SK-N-SH treated with all-trans-retinoic acid at 6 μM for 48 hours (cell line): ENCODE measurements at places on chromosomes 1 and 21.

DNA sequence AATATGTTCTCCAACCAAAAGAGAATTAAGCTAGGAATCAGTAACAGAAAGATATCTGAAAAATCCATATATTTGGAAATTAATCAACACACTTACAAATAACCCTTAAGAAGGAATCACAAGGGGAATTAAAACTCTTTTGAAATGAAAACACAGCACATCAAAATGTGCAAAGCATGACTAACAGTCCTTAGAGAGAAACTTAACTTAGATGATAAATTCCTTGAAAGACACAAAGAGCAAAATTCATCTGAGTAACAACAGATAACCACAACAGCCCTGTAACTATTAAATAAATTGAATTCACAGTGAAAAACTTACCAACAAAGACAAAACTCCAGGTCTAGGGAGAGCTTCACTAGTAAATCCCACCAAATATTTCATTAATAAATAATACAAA lies 283.8 kb downstream of the SDCCAG8 start:
- no peak for ATAC-seq

GRCh38 chr1:97306504-97306903 lies 584.9 kb downstream of the PTBP2 start:
- ATAC-seq, result no peak

GRCh38 chr21:31559368-31560119 lies 99.9 kb upstream of the SOD1 start:
- peak; percentile 95 for ATAC-seq

GRCh38 chr1:20846461-20847374 lies 59.6 kb upstream of the HP1BP3 start:
- no peak for ATAC-seq

GRCh38 chr1:244226435-244226834 lies 175.4 kb downstream of the ZBTB18 start:
- ATAC-seq, result peak; percentile 28; the same call in 2 of the 3 replicates

DNA sequence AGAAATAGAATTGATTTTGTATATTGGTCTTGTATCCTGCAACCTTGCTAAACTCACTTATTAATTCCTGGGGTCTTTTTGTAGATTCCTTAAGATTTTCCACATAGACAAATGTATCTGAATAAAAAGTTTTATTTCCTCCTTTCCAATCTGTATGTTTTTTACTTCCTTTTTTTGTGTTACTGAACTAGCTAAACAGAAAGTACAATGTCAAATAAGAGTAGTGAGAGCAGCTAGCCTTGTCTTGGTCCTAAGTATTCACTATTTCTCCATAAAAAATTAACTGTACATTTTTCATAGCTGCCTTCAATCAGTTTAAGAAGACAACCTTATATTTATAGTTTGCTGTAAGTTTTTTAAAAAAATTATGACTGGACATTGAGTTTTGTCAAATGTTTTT lies 74.9 kb downstream of the FASLG start:
- ATAC-seq, result no peak

DNA sequence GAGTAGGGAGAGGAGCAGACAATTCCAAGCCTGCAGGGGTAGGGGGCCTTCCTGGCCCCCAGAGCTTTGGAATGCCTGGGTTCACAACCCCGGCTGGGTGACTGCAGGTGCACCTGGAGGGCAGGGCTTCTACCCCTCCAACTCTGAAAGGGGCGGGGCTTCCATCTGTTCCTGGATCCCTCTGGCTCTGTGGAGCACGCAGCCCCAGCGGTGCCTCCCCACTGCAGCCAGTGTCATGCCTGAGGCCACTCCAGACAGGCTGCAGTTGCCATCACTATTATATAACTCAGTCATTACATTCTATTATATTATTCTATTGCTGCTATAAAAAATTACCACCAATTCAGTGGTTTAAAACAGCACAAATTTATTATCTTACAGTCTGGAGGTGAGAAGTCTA lies 12.5 kb upstream of the FNBP1L start:
- no peak for ATAC-seq

- no peak for ATAC-seq
These were observed 25.8 kb upstream of the PPT1 start for GRCh38 chr1:40122855-40123254.

DNA sequence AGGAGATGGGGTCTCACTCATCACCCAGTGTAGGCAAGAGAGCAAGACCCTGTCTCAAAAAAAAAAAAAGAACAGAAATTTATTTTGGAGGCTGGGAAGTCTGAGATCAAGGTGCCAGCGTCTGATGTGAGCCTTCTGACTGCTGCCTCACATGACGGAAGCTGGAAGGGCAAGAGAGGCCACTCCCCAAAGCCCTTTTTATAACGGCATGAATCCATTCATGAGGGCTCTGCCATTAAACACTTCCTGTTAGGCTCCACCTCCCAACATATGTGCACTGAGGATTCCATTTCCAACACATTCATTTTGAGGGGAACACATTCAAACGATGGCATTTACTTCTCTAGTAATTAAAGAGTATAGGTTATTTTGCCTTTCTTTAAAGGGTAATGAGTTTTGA lies 50.9 kb upstream of the C1orf198 start:
- no peak for ATAC-seq

DNA sequence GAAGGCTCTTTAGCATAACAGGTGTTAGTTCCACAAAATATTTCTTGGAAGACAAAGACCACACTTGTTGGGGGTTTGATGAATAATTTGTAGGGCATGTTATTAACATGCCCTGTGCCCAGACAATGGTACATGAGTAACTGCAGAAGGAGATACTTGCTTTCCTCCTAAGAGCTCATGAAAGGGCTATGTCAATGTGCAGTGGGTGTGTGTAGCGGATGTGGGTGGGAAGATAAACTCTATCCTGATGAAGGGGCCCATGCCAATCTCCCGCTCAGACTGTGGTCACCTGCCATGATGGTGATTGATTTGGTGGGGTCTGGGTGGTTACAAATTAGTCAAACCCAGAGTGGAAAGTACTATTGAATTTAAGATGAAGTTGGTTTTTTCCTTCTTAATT lies 69.8 kb upstream of the DNAH14 start:
- no peak for ATAC-seq

- ATAC-seq, result no peak
These were observed 7.1 kb upstream of the NES start for GRCh38 chr1:156684227-156684782.

DNA sequence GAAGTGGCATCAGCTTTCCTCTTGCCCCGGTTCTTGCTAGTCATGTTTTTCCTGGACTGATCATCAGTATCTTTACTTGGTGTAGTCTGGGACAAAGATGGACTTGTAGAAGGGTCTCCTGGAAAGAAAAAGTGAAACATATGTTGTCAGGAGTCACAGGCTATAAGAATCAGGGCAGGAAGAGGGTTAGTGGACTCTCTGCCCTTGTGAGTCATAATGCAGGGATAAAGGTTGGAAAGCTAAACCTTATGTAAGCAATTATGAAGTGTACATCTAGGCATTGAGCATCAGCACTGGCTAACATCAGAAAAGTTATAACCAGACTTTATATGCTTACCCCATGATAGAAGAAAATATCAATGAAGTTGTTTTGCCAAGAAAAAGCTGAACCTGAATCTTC lies 51.2 kb downstream of the XKR8 start:
- ATAC-seq, result peak; percentile 47; the same call in 2 of the 3 replicates

- no peak for ATAC-seq
These were observed 331.9 kb downstream of the OMA1 start for GRCh38 chr1:58214674-58215073.

GRCh38 chr1:226577401-226578180 lies 29.0 kb downstream of the STUM start:
- no peak for ATAC-seq

GRCh38 chr1:65964123-65964522 lies 171.4 kb downstream of the PDE4B start:
- ATAC-seq, result no peak

DNA sequence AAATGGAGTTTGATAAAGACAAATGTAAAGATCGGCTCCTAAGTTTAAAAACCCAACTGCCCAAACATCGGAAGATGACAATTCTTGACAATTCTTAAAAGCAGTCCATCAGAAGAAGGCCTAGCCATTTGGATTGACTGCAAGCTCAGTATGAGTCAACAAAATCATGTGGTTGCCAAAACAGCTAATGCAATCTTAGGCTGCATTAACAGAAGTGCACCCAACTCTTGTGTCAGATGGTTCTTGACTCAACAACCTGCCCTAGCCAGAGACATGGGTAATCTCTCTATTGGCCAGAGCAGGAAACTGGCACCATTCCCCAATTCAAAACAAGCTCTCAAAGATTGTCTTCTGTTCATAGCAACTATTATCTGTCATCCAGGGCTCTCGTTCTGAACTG lies 9.9 kb upstream of the NCF2 start:
- ATAC-seq, result peak; percentile 29

DNA sequence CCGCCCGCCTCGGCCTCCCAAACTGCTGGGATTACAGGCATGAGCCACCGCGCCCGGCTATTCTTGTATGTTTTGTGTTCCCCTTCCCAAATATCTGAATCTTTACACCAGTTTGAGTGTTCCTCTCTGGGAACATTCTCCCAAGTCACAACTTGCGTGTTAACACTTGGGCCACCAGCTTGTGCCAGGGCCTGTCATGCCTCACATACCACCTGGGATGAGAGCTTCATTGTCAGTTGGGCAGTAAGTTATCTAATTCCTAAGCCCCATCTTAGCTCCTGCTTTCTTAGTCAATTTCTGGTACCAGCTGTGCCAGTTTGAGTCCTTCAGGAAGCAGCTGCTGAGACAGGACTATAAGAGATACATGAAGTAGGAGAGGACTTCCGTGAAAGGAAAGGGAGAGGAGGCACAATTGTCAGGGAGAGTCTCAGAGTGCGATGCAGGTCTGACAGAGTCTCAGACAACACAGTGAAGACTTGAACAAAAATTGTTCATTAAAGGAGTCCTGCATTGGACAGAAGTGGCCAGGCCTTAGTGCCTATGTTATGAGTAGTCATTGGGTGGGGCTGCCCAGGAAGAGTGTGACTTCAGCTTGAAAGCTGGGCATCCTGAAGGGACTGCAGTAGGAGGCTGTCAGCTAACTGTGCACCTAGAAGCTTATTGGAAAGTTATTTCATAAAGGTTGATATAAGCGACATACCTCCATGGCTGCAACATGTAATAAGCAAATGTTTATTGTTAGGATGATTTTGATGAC lies 17.3 kb downstream of the ZFYVE9 start:
- ATAC-seq, result peak; percentile 51; the same call in 2 of the 3 replicates

DNA sequence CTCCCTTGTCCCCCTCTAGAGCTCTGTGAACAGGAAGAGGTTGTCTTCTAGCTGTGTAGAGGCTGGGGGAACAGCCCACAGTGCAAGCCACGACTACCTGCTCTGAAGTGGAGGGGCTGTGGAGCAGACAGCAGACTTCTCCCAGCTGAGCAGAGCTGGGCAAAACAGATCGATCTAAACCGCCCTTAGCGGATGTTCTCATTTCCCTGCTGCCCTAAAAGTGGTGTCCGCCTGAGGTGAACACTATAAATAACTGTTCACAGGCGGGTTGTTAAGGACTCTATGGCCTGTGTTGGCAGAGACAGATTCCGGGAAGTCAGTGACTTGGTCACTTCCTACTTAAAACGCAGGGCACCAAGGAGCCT lies 203.2 kb downstream of the RHOU start:
- ATAC-seq, result no peak; the same call in 2 of the 3 replicates

DNA sequence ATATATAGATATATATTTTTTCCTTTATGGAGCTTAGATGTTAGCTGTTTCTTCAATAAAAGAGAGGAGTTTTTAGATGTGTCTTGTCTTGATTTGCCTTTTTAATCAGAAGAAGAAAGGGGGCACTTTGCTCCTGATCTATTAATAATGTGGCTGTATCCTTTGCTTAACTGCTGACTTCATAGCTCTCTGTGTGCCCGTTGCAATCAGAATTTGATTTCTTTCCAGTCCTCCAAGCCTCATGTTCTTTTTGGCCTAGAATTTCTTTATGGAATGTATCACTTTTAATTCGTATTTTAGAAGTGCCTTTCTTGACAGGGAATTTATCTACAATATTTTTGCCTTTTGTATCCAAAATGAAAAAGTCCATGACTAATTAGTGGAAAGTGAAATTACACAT lies 85.3 kb downstream of the C1orf21 start:
- ATAC-seq, result no peak

- peak; percentile 96 for ATAC-seq
These were observed 22.2 kb downstream of the SLC25A33 start for GRCh38 chr1:9561429-9561828.

GRCh38 chr1:36176106-36176949 lies 20.4 kb downstream of the MAP7D1 start:
- ATAC-seq, result no peak

DNA sequence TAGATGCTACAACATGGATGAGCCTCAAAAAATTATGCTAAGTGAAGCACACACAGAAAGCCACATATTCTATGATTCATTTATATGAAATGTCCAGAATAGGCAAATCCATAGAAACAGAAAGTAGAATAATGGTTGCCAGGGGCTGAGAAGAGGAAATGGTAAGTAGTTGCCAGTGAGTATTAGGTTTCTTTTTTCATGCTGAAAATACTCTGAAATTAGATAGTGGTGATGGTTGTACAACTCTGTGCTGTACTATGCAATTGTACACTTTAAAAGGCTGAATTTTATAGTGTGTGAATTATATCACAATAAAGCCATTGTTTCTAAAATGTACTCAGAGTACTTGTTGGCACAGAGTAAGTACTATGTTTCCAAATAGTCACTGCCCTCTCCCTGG lies 15.5 kb upstream of the GFI1 start:
- peak; percentile 78 for ATAC-seq

GRCh38 chr1:111468717-111469100 lies 5.1 kb upstream of the C1orf162 start:
- ATAC-seq, result no peak

DNA sequence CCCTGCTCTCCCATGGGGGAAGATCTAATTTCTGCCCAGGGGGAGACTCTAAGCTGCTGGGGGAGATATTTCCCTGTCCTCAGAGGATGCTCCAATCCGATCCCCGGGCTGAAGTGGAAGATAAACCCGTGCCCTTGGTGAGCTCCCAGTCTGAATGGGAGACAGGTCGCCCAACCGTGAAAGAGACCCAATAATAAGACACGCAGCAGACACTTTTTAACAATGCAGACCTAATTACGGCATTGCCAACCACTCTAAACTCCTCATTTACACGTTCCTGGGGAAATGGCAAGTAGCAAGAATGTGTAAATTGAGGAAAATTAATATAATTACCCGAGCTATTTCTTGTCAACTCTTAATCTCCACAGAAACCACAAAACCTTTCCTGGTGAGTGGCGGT lies 48.7 kb upstream of the ACTL8 start:
- ATAC-seq, result no peak

DNA sequence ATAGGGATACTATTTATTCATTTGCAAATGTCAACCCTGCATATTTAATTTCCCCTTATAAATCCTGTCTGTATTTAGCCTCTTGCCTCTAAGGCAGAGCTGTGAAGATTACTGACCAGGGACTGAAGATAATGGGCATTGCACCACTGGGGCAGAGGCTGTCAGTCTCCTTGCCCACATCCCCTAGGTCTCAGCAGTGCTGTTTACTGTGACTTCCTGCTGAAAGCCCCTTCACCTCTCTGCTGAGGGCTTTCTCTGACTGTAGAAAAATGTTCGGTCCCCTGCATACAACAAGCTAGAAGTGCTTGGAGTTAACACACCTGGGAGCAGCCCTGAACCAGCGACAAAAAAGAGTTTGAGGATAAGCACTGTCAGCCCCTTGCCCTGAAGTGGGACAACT lies 28.8 kb downstream of the SLC5A9 start:
- no peak for ATAC-seq
